ENCODE measurements at places on chromosomes 6 and 20.

DNA sequence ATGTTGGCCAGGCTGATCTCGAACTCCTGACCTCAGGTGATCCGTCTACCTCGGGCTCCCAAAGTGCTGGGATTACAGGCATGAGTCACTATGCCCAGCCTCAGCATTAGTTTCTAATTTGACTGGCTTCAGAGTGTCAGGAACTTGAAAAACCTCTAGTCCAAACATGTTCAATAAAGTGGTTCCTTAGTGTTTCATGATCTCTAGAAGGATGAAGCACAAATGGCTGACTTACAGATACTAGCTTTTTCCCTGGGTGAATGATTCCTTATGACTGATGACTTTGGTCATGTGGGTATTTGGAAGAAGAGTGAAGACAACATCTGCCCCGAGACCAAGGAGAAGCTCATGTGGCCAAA is 16.4 kb downstream of the GLYATL3 start:
- H3K36me3 ChIP-seq = no peaks in the 10 kb centered on the region
- H3K27ac ChIP-seq = no peak overlapping the region

- no peaks in the 10 kb centered on the region for H3K4me1 ChIP-seq
- H3K36me3 ChIP-seq = no peaks in the 10 kb centered on the region
- no peak overlapping the region for H3K4me3 ChIP-seq
- no peaks in the 10 kb centered on the region for H3K27me3 ChIP-seq
These were observed 7.9 kb downstream of the PTK6 start for GRCh38 chr20:63529180-63529860.

GRCh38 chr6:88823998-88824397 is 139.4 kb downstream of the RNGTT start:
- H3K36me3 ChIP-seq = no peaks in the 10 kb centered on the region
- no peak overlapping the region for H3K4me3 ChIP-seq
- H3K27me3 ChIP-seq = no peaks in the 10 kb centered on the region
- no peak for DNase-seq
- H3K4me1 ChIP-seq = no peaks in the 10 kb centered on the region

DNA sequence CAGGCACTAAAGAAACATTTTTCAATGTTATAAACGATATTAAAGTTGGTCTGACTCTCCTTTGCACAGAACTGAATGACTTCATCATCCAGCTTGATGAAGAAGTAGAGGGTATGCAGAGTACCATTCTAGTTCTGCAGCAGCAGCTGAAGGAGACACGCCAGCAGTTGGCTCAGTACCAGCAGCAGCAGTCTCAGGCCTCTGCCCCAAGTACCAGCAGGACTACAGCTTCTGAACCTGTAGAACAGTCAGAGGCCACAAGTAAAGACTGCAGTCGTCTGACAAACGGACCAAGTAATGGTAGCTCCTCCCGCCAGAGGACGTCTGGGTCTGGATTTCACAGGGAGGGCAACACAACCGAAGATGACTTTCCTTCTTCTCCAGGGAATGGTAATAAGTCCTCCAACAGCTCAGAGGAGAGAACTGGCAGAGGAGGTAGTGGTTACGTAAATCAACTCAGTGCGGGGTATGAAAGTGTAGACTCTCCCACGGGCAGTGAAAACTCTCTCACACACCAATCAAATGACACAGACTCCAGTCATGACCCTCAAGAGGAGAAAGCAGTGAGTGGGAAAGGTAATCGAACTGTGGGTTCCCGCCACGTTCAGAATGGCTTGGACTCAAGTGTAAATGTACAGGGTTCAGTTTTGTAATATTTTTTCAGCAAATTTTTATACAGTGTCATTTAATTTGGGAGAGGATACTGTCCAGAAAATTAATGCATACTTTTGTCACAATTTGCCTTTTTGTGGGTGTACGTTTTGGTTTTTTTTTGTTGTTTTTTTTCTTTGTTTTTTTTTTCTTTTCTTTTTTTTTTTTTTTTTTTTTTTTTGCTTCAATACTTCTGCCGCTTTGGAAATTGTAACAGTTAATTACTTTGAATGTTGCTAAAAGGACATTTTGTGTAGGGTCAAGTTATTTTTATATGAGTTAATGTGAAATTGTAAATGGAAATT is 6.6 kb upstream of the ACAT2 start:
- no peaks in the 10 kb centered on the region for H3K36me3 ChIP-seq
- H3K27me3 ChIP-seq = no peaks in the 10 kb centered on the region
- no peak overlapping the region for H3K4me3 ChIP-seq
- H3K4me1 ChIP-seq = no peaks in the 10 kb centered on the region

DNA sequence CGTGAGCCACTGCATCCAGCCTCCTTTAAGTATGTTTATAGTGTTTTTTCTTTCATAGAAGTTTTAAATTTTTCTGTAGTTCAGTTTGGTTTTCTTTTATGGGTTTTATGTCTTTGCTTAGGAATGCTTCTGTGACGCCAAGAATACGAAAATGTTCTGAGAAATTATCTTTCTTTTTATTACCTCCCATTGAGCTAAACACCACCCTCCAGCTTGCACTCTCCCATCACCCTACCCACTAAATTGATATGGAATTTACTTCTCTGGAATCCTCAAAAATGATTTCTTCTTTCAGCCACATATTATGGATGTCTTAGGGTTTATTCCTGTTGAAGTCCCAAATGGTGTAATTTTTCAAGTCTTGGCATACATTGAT is 38.1 kb downstream of the JARID2 start:
- H3K4me3 ChIP-seq = no peak overlapping the region
- H3K27ac ChIP-seq = no peak overlapping the region
- no peak for DNase-seq

DNA sequence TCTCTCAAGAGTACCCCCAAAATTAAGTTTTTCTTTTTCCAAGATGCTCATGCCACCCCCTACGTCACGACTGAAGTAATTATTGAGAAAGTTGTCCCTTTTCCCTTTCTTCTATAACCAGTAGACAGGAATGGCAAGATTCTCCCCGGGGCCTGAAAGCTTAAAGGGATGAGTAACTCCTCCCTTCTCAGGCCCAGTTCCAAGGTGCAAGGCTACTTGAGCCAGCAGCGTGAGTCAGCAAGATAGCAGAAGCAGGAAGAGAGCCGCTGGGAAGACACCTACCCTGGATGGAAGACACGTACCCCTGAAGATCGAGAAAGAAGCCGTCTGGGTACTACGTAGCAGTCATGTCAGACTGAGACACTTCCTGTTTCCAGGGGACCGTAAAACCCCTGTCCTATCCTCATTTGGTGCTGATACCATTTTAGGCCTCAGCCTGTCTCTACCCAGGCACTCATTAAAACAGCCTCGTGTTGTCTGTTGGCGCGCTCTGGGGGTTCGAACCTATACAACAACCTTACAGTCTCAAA is 241.0 kb downstream of the ADGRG6 start:
- DNase-seq = peak; percentile 13
- H3K27me3 ChIP-seq = no peaks in the 10 kb centered on the region
- H3K36me3 ChIP-seq = no peaks in the 10 kb centered on the region

- H3K4me3 ChIP-seq = no peak overlapping the region
- H3K27me3 ChIP-seq = no peaks in the 10 kb centered on the region
- H3K27ac ChIP-seq = peak overlapping the region; percentile 70
- DNase-seq = no peak
- H3K4me1 ChIP-seq = peaks cover 13% of the 10 kb centered on the region
- peaks cover 12% of the 10 kb centered on the region for H3K36me3 ChIP-seq
These were observed 44.0 kb upstream of the SPDEF start for GRCh38 chr6:34600101-34600500.

- H3K4me1 ChIP-seq = no peaks in the 10 kb centered on the region
- no peak overlapping the region for H3K27ac ChIP-seq
- no peaks in the 10 kb centered on the region for H3K36me3 ChIP-seq
- H3K27me3 ChIP-seq = no peaks in the 10 kb centered on the region
These were observed 349.4 kb downstream of the PREX1 start for GRCh38 chr20:48478370-48478769.

DNA sequence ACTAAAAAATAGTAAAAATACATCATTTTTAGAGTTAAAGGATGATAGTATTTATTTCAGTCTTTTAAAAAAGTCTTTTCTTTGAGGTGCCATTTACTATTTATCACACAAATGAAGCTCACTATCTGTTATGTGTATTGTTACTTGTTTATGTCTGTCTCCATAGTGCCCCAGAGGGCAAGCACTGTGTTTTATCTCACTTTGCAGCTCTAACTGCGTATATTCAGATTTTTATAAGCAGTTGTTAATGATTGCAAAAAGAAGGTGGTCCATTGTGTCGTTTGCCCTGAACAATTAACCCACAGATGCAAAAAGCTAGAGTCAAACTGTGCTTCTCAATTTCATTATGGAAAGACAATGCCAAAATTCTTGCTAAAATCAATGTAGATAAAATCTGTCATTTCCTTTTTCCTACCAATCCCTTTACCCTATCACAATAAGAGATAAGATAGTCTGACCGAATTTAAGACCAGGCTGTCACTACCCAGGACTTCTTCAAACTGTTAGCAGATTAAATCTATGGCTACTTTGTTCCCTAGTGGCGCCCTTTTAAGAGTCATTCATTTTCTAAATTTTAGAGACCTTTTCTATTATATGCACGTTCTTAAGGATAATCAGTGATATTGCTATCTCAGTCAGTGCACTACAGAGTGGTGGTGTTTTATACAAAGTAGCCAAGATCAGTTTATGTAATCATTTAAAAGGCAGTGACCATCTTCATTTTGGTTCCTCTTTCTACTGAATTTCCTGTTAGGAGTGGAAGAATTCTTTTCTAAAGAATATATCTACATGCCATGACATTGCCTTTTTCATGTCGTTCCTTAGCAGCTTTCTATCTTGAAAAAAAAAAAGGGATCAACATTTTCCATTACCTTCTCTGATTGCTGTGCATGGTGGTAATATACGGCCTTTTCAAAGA is 133.1 kb upstream of the PRDM1 start:
- H3K36me3 ChIP-seq = no peaks in the 10 kb centered on the region
- peaks cover 3% of the 10 kb centered on the region for H3K27me3 ChIP-seq
- H3K27ac ChIP-seq = no peak overlapping the region
- no peak overlapping the region for H3K4me3 ChIP-seq
- H3K4me1 ChIP-seq = no peaks in the 10 kb centered on the region
- DNase-seq = no peak

DNA sequence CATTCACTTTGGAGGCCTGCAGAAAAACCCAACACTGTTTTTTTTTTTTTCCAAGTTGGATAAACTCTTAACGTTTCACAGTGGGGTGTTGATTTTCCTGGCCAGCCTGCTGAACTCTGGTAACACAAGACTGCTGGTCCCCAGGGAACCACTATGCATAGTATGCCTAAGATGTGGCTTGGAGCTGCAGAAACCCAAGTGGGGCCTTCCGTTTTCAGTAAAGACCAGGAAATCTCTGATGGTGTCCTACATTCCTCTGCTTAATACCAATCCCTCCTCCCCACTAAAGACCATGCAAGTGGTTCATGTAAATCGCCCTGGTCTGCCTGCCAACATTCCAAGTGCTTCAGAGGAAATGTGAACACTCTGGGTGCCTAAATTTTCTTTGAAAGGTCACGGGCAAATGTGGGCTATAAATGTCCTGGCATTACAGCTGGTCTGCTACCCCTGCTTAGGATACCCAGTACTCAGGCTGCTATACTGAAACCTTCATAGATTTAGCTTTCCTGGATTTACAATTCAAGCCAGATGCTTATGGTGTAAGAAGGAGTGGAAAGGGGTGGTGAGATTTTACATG is 615.4 kb downstream of the MAFB start:
- H3K36me3 ChIP-seq = no peaks in the 10 kb centered on the region
- H3K4me1 ChIP-seq = no peaks in the 10 kb centered on the region
- H3K4me3 ChIP-seq = no peak overlapping the region
- no peaks in the 10 kb centered on the region for H3K27me3 ChIP-seq
- no peak for DNase-seq

DNA sequence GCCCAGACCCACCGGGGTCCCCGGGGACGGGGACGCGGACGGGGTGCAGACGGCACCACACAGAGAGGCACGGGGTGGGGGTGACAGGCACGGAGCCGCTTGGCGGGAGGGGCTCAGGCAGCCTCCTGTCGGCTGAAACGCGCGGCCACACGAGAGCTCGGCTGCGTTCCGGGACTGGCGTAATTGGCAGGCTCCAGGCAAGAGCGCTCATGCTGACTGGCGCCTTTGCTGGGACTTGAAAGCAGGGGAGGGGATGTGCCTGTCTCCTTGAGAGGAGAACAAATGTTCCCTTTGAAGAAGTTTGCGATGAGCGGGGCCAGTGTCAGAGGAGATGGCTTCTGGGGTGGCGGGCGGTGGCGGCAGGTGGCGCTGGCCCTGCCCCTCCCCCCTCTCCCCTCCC is 25.8 kb downstream of the BHLHE23 start:
- DNase-seq = no peak
- no peak overlapping the region for H3K27ac ChIP-seq
- peaks cover 67% of the 10 kb centered on the region for H3K27me3 ChIP-seq
- H3K4me3 ChIP-seq = no peak overlapping the region
- no peaks in the 10 kb centered on the region for H3K4me1 ChIP-seq

DNA sequence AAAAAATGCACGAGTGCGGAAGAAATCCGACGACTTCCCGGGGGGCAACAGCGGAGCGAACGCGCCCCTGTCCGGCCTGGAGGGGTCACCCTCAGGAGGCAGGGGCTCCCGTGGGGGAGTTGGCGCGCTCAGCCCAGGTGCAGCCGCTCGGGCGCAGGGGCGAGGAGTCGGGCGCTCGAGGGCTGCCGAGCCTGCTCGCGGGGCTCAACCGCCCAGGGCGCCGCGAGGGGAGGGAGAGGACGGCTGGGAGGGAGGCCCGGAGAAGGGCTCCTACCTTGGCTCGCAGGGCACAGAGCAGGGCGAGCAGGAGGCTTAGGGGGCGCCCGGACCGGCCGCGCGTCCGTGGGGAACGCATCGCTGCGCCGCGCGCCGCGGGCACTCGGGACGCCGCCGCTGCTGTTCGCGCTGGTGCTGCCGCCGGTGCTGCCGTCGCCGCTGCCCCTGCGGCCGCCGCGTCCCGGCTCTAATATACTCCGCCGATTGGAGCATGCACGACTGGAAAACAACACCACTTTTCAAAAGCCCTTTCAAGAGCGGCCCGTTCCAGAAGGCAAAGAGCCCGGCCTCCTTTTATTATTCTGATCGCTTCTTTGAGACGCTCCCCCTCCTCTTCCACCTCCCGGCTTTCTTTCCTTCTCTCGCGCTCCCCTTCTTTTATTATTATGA is 490 bp downstream of the JAG1 start:
- H3K4me3 ChIP-seq = peak overlapping the region; percentile 83
- DNase-seq = no peak
- no peaks in the 10 kb centered on the region for H3K27me3 ChIP-seq
- peaks cover 31% of the 10 kb centered on the region for H3K4me1 ChIP-seq

DNA sequence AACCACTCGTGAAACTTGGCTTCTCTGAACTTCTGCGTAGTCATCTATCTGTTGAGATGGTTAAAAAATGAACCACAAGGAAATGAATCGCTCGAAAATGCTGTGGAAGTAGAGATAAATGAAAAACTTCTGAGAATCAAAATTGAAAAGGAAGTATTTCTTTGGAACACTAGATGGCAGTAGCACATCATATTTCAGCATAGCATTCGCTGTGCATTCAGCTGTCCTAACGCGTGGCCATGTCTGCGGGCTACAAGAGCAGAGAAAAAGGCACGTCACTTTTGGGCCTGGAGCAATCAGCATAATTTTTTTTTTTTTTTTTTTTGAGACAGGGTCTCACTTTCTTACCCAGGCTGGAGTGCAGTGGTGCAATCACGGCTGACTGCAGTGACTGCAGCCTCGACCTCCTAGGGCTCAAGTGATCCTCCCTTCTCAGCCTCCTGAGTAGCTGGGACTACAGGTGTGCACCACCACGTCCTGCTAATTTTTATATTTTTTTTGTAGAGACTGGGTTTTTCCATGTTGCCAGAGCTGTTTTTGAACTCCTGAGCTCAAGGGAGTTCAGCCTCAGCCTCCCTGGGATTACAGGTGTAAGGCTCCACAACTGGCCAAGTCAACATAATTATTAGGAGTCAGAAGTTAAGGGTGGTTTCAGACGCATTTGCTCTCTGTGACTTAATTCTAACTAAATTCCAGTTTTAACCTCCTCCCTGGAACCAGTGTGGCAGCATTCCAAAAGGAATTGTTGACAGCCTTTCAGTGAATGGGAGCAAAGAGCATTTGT is 8.8 kb upstream of the PERP start:
- H3K27ac ChIP-seq = no peak overlapping the region
- no peak overlapping the region for H3K4me3 ChIP-seq
- no peaks in the 10 kb centered on the region for H3K4me1 ChIP-seq

All from heart right ventricle (tissue), 16 donors.